ENCODE measurements at places on chromosomes 2 and 18. TPM values are rescaled to one million over a fixed set of nuclear protein-coding genes. Genes with fewer than 3 reads are reported as not detected.

TMEM169 gene
- 0.83 TPM for total RNA-seq

NT5C1B gene
- not detected for total RNA-seq

CKAP2L gene
- total RNA-seq, result 1.3 TPM

PTPRN gene
- 23.5 TPM for total RNA-seq
